ENCODE measurements at places on chromosomes 11 and 22.
A peak's percentile ranks its signal among the peaks of the same experiment; 100 is the strongest.

DNA sequence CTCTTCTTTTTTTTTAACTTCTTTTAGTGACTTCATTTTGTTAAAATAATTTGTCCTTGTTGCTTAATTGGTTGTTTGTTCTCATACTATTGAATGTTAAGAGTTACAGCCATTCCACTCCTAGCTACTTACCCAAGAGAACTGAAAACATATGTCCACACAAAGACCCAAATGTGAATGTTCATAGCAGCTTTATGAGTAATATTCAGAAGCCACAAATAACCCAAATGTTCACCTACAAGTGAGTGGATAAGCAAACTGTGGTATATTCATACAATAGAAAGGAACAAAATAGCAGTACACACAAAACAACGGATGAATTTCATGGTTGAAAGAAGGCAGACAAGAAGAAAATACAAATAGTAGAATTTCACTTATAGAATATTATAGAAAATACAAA lies 1.4 kb upstream of the OR4D11 start:
- no peak for DNase-seq

- no peak for DNase-seq
Measured at GRCh38 chr11:126456783-126457542, 101.5 kb downstream of the ST3GAL4 start.

GRCh38 chr22:37079668-37080171 lies 28.2 kb downstream of the KCTD17 start:
- no peak for DNase-seq

DNA sequence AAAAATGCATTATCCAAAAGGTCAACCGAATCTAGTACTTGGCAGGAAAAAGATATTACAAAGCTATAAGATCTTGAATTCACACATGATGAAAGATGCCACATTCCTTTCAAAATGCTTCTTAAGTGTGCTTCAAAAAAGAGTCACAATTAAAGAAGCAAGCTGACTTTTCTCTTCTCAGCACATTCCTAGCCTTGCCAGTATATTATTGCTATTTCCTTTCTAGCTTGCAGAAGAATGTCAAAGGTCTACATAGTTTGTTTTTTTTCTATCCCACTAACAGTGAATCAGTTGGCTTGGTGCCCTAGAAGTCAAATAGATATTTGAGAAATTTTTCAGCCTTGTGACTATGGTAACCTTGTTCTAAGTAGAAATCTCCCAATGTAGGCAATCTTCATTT lies 56.8 kb downstream of the GUCY1A2 start:
- peak; percentile 31 for DNase-seq

DNA sequence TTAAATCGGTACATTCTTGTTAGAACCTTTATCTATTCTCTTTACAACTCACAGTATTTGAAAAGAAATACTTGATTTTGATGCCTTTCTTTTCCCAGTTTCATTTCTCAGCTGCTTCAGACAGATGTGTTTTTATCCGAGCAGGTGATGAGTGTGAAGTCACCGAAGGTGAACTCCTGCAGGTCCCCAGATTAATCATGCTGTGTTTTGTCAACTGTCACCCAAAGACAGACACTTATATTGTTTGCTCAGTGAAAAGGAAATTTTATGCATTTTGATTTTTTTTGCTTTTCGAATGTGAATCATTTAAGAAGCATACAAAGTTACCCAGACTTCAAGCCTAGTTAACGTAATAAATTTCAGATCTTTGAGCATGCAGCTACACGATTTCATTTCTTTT lies 7.8 kb upstream of the TMPRSS13 start:
- DNase-seq: no peak

DNA sequence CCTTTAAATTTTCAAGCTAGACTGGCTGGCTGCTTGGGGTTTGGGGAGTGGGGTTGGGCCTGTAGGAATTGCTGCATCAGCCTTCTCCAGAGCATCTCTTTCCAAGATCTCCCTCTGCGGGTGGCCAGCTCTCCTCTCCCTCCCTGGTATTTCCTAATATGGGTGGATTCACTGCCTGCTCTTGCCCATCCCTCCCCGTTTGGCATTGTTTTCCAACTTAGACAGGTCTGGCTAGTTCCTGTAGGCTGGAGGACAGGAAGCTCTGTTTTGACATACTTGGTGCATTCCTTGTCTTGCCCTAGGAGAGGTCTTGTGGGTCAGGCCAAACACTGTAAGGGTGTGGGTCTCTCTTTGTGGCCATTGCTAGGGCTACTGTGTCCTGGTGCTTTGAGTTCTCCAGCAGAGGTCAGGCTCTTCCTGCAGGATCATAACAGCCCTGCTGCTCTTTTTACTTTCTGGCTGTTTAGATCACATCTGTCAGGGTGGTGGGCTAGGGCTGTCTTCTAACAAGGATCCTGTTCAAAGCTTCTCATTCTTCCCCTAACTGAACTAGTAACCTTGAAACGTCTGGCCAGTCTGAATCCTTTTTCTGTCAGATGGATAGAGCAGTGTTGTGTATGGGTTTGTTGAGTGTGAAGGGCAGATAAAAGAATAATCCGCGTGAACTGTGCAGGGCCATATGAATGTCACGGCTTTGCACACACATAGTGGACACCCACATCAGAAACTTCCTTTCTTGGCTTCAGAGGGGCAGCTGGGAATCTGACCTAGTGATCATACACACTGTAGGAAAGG lies 18.3 kb upstream of the MICALL1 start:
- peak; percentile 69 for DNase-seq

GRCh38 chr22:38843657-38844314 lies at the start of gene NPTXR:
Gene NPTXR (minus strand): TSS chr22:38844028.
- peak; percentile 66 for DNase-seq

DNA sequence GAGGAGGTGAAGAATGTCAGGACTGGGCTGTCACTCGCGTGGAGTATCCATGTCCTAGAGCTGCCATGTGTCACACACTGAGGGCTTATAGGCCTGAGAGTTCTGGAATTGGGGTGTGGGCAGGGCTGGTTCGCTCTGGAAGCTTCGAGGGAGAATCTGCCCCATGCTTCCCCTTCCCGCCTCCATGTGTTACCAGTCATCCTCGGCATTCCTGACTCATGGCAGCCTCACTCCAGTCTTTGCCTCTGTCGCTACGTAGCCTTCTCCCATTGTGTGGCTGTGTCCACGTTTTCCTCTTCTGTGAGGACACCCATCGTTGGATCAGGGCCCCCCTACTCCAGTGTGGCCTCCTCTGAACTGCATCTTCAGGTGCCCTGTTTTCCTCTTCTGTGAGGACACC lies 301.2 kb downstream of the TBC1D22A start:
- DNase-seq: no peak

DNA sequence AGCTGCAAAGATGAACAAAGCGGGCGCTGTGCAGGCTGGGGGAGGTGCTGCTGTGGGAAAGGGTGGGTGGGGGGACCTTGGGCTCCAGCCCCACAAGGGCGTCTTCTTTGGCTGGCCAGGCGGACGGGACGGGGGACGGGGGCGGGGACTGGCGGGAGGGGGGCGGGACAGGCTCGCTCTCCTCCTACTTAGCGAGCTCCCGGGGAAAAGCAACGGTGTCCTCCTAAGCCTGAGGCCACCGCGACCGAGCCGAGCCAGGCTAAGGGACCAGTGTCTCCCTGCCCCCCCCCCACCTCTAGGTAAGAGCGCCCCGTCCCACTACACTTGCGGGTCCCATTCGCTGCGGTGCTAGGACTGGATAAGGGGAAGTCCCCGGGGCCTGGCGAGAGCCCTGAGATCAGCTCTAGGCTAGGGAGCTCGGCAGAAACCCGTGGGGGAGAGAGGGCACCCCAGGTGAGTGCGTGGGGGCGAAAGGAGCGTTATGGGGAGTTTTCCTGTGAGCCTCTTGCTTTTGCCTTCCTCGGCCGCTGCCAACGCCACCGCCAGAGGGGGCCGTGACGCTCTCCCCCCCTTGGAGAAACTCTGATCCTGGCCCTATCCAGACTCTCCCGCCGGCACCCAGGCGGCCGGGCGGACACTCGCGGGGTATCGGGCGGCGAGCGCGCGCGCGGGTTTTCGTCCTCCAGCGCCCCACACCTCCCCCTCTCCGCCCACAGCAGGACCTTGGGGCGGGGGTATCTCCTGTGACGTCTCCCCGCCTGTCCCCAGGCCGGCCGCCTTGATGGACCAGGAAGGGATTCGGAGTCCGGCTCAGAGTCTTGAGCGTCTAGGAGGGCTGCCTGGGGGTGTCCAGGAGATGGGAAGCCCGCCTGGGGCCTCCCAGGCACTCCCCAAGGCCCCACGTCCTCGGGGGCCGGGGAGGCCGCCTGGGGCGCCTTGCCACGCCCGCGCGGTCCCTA lies at the start of gene PHLDB1:
Gene PHLDB1 (plus strand): TSS at position 215 of the 959 bp plus-strand sequence. CDS start 6,222 bp downstream, outside the sequence.
- DNase-seq: peak; percentile 81

DNA sequence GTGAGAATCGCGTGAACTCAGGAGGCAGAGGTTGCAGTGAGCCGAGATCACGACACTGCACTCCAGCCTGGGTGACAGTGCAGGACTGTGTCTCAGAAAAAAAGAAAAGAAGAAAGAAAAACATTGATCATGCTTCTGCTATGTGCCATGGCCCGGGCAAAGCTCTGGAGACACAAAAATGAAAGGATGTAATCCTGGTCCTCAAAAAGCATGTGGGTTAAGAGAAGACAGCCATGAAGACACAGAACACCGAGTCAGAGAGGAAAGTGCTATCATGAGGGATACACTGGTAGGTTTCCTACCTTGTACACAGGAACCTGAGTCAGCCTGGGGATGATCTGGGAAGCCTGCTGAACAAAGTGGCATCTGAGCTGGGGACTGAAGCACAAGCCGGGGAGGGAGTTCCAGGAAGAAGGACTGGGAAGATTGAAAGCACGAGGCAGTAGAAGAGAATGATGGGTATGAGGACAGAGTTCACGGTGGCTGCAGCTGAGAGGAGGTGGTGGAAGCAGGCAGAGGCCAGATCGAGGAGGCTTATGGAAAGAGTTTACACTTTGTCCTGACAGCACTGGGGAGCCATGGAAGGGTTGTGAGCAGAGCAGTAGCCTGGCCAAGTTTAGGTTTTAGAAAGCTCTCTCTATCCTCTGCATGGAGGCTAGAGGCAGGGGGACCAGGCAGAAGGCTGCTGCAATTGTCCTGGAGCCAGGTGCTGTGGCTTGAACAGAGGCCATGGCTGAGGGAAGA lies 9.9 kb upstream of the MAFF start:
- no peak for DNase-seq

DNA sequence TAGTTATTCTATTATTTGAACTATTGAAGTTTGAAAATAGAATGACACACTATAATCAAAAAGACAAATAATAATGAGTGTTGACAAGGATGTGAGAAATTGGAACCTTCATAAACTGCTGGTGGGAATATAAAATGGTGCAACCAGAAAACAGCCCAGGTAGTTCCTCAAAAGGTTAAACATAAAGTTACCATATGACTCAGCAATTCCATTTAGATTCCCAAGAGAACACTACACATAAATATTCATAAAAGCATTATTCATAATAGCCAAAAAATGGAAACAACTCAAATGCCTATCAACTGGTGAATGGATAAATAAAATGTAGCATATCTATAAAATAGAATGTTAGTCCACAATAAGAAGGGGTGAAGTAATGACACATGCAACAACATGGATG lies 21.7 kb downstream of the CCDC73 start:
- no peak for DNase-seq

DNA sequence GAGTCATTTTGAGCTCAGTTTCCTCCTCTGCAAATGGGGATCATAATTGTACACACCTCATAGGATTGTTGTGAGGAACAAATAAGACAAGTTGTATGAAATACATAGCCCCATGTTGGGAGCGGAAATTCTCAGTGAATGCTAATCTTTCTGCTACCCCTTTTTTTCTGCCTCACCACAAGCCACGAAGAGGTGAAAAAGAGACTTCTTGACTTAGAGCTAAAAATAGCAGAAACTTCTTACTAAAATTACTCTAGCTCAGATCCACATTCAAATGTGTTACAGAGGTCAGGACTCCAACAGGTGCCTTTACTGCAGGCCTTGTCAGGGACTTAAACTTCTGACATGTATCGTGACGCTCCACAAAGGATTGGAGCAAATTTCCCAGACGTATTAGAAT lies 128.5 kb downstream of the MIAT start:
- DNase-seq: no peak

DNA sequence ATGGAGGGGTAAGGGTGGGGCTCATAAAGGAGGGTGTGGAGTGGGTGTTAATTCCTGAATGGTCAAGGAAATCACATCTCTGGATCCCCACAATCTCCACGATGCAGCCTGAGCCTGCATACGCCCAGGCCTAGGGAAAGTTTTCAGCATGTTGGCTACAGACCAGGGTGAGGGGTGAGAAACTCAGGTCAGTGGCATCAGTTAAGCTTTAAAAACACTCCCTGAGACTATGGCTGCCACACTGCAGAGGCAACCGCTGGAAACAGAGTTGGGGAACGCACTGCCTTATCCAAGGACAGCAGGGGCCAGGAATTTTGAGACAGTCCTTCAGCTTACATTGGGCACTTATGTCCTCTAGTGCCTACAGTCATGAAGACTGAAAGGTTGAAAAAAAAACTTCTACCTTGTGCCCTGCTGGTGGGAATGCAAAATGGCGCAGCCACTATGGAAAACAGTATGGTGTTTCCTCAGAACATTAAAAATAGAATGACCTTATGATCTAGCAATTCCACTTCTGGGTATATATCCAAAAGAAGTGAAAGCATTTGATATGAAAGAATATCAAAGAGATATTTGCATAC lies 19.7 kb downstream of the DKK3 start:
- no peak for DNase-seq

- no peak for DNase-seq
Measured at GRCh38 chr11:9077164-9077563, 14.2 kb downstream of the SCUBE2 start.

DNA sequence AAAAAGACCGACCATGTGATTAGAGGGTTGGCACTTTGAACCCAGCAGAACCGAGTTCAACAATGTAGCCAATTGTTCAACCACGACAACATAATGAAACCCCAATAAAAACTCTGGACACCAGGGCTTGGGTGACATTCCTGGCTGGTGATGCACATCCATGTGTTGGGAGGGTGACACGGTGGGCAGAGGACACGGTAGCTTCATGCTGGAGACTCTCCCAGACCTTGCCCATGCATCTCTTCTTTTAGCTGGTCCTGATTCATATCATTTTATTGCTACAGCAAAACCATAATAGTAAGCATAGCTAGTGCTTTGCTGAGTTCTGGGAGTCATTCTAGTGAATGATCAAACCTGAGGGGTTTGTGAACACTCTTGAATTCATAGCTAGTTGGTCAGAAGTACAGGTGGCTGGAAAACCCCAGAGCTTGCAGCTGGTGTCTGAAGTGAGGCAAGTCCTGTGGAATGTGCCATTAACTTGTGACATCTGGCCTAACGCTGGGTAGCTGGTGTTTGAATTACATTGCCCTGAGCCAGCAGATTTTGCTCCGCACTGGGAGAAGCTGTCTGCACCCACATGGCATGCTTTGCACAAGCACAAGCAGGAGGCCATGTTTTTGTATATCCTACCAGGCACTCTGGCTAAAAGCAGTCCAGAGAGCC lies 14.0 kb downstream of the RPUSD4 start:
- no peak for DNase-seq

GRCh38 chr22:26835929-26836528 lies 178.6 kb downstream of the MIAT start:
- peak; percentile 43 for DNase-seq

DNA sequence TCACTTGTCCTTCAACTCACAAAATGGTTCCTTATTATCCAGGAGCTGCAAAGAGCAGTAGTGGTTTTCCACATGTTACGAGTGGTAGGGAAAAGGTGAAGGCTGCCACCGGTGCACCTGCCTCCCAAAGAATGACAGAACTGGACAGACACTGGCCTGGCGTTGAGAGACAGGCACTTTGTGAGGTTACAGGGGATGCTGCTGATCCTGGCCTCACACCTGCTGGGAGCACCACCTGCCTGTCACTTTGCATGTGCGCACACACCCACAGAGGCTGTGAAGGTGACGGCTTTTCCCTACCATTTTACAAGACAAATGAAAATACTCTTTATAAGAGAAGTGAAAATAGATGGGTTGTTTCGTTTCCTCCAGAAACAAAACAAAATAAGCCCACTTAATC lies 175.3 kb upstream of the B3GAT1 start:
- DNase-seq: no peak

GRCh38 chr11:17571431-17572358 lies 24.6 kb downstream of the OTOG start:
- DNase-seq: no peak

Measured in hepatic stellate cell (primary cell).